ENCODE measurements at places on chromosomes 6 and 20.

- DNase-seq, result no peak
Observed at GRCh38 chr20:24753130-24753529, 195.9 kb upstream of the CST7 start.

GRCh38 chr6:113619077-113619476, 238.1 kb upstream of the MARCKS start:
- no peak for DNase-seq

- DNase-seq, result no peak
Observed at GRCh38 chr20:61753316-61753942, 312.3 kb downstream of the TAF4 start.

- no peak for DNase-seq
Observed at GRCh38 chr20:50412069-50412468, 98.1 kb upstream of the PTPN1 start.

GRCh38 chr20:44858606-44859360, 26.7 kb upstream of the YWHAB start:
- DNase-seq, result no peak

DNA sequence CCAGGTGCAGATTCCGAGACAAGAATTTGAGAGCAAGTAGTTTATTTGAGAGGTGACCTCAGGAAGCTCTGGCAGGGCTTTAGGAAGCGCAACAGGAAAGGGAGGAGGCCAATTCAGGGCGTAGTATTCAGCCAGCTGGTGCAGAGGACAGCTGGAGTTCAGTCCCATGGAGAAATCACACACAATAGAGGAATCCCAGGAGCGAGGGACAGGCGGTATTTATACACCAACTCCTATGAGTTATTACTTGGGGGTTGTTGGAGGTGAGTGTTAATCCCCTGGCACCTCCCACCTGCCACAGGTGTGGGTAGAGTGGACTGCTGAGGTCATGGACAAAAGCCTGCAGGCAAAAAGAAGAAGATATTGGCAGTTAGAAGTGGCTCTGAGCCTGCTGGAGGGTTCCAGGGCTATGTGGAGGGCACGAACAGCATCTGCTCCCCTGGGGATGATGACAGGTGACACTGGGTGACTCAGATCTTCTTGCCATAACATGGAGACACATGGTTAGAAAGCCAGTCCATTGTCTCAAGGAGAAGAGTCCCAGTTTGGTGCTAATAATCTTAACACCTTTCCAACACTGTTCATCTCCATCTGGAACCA, 13.9 kb upstream of the SULF2 start:
- DNase-seq, result no peak

DNA sequence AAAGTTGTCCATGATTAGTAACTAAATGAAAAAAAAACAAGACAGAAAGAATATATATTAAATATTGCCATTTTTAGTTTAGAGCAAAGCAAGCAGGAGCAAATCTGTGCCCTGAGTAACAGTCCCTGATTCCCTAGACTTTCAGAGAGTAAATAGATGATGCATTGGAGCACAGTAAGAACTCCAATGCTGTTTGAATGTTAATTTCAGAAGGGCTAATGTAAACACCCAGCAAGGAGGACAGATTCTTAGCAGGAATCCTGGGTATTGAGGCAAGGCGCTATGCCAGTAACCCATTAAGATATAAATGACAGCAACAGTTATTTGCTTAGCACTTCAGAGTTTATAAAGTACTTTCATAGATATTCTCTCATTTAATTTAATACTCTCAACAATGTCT, 15.6 kb upstream of the NRSN1 start:
- DNase-seq, result no peak

- no peak for DNase-seq
Observed at GRCh38 chr20:36720510-36720909, 25.4 kb downstream of the NDRG3 start.

- DNase-seq, result no peak
Observed at GRCh38 chr6:123062670-123063069, 66.6 kb downstream of the CLVS2 start.

DNA sequence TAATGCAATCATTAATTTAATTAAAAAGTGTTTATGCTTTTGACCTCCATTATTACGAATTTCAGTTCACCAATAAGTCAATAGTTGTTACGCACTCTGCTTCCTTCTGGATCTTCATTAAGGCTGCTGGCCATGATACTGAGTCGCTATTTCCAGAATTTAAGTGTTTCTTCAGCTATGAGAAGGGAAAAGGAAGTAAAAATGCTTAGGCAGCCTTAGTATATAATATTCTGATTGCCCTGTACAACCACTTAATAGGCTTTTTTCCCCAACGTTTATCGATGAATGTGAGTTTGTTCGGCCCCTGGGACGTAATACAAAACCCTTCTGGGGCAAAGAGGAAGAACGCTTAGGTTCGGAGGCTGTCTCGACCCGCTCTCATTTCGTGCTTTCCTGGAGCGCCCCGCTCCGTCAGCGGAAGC, 644 bp downstream of the OARD1 start:
- no peak for DNase-seq

DNA sequence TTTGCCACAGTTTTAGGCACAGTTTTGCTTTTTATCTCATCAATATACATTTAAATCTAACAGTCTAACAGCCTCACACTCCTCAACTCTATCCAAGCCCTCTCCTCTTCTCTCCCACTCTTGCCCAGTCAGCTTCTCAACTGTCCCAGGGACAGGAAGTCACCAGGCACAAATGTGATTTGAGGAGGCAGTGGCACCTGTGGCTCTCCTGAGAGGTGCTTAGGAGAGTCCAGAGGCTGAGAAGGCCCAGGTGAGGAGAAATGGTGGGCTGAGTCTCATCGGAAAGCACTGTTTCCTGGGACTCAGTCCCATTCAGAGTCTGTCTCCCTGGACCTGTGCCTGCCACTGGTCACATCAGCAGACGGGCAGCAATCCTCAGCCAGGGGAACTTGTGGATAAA, 4.7 kb downstream of the GDF5 start:
- no peak for DNase-seq

DNA sequence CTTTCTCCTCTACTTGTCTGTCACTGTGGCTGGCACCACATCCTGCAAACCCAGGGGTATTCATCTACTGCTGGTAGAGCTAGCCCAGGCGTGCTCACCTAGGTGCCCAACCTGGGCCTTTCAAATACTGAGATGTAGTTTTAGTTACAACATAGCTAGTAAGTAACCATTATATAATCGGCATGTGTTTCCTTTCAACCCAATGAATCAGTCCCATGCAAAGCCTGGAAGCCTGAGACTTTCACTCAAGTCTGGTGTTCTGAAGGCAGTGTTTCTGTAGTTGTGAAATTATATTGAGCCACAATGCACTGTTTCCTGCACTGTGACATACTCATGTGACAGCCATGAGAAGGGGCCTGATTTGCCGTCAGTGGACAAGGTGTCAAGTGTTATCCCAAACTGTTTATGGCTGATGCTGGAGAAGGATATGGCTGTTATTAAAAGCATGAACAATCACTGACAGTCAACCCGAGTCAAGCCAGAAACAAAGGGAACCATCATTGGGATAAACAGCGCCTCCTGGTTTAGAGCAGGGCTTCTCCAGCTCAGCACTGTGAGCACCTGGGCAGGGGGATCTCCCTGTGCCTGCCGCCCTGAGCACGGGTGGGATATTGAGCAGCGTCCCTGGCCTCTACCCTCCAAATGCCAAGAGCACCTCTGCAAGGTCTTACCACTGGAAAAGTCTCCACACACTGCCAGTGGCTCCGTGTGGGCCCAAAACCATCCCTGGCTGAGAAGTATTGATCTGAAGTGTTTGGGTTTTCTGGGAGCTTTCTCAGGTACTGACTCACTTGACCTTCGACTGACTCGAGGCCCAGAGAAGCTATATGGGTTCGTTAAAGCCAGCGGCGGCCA, 1.6 kb downstream of the PSMA7 start:
- no peak for DNase-seq

DNA sequence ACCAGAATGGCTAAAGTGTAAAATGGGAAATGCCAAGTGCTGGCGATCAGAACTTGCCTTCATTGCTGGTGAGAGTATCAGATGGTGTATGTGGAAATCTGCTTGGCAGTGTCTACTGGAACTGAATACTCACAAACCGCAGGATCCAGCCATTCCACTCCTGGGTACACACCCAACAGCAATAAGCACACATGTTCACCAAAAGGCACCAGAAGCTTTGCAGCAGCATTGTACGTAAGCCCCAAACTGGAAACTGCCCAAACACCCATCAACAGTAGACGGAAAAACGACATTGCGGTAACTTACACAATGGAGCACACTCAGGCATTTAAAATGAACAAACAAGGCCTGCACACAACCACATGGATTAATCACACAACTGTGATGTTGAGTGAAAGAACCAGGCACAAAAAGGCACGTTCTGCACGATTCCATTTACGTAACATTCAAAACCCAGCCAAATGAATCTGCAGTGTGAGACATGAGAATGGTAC, 37.3 kb upstream of the BPIFA2 start:
- DNase-seq, result no peak

GRCh38 chr20:13990465-13990864, at the start of gene SEL1L2:
Gene SEL1L2, minus strand, starts transcription at chr20:13990614. Its CDS starts 80 bp downstream, at chr20:13990534.
- DNase-seq, result no peak
